T-cell (primary cell): ENCODE measurements at places on chromosomes 7 and 10. TPM values are rescaled to one million over a fixed set of nuclear protein-coding genes. Genes with fewer than 3 reads are reported as not detected.

INA gene
- not detected for total RNA-seq

CD36 gene
- 0.70 TPM for total RNA-seq

GRCh38 chr10:75712242-75712880, 280.9 kb downstream of the LRMDA start:
- no peak for DNase-seq

DNA sequence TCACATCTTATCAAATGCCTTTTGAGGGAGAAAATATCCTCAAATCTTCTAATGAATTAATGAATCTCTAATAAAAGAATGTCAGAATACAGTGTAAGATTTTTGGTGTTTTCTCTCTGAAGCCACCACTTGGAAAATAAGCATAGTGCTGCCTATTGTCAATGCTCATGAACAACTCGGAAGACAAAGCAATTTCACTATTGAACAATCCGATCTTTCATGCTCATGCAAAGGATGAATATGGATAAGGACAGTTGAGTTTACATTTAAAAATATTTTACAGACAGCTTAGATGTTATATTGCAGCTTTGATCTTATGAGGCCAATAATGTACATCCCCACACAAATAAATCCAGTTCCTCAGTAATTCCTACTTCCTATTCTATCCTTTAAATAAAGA, 40.6 kb downstream of the MAGI2 start:
- DNase-seq, result no peak

ZNF425 gene
- total RNA-seq, result 1.9 TPM

HOXA2 gene
- total RNA-seq, result not detected

DNA sequence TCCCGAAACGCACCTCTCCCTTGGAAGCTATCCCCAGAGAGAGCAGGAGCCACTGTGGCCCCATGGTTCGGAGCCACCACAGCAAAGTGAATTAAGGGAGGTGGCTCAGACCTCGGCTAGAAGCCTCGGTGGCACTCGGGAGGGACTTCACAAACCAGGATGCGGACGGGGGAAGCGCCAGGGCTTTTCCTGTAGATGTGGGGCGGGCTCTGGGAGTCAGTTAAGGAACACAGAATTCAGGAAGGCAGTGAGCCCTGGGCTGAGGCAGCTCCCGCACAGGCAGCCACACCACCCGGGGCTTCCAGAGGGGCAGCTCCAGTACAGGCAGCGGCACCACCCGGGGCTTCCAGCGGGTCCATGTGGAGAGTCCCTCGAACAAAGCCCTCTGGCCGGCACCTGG, 42.7 kb upstream of the DPYSL4 start:
- DNase-seq, result no peak

DNA sequence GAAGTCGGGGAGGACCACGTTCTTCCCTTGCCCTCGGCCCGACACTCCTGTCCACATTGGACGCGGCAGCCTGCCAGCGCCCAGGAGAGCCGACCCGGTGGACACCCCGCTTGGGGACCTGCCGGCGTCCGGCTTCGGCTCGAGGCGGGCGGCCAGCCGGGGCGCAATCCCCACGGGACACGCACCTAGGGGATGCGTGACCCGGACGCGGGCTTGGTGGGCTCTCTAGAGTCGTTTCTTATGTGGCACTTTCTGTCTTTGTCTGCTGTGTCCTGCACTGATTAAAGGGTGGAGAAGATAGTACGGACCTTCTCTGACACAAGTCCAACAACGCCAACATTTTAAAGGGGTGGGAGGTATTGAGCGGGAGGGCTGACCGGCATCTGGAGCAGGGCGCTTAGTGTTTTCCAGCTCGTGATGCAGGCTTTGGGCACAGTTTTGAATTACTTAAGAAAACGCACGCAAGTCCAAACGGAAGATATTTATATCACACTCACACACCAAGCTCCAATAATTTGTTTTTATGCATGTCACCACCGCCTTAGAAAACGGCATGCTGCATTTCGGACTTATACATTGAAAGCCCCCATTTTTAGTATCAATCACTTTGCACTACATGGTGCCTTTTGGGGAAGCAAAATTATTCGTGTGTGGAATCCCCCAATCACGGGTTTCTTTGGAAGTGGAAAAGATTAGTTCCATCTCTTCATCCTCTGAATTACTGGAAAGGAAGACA, 3.9 kb upstream of the SPAG6 start:
- no peak for DNase-seq

- DNase-seq, result no peak
These were observed 1.6 kb downstream of the TIAL1 start for GRCh38 chr10:119595134-119595675.

- no peak for DNase-seq
These were observed 1.3 kb downstream of the TRPV6 start for GRCh38 chr7:142884286-142884640.

DNA sequence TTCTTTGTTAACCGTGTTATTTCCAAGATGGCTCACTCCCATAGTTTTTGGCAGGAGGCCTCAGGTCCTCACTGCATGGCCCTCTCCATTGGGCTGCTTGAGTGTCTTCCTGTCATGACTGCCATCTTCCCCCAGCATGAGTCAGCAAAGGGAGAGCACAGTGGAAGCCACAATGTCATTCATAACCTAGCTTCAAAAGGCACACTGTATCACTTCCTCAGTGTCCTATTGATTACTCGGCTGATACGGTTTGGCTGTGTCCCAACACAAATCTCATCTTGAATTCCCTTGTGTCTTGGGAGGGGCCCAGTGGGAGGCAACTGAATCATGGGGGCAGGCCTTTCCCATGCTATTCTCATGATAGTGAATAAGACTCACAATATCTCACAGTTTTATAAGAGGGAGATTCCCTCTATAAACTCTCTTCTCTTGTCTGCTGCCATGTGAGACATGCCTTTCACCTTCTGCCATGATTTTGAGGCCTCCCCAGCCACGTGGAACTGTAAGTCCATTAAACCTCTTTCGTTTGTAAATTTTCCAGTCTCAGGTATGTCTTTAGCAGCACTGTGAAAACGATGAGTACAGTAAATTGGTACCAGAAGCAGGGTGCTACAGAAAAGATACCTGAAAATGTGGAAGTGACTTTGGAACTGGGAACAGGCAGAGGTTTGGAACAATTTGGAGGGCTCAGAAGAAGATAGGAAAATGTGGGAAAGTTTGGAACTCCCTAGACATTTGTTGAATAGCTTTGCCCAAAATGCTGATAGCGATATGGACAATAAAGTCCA, 106.5 kb downstream of the PRLHR start:
- DNase-seq, result no peak

- DNase-seq, result no peak
These were observed 1.5 kb downstream of the MDFIC start for GRCh38 chr7:114923403-114923713.

SPDYE5 gene
- 0.23 TPM for total RNA-seq

GRCh38 chr10:52378124-52378523, 64.0 kb downstream of the DKK1 start:
- DNase-seq, result no peak

- no peak for DNase-seq
These were observed 56.8 kb upstream of the CD36 start for GRCh38 chr7:80581486-80582260.

DNA sequence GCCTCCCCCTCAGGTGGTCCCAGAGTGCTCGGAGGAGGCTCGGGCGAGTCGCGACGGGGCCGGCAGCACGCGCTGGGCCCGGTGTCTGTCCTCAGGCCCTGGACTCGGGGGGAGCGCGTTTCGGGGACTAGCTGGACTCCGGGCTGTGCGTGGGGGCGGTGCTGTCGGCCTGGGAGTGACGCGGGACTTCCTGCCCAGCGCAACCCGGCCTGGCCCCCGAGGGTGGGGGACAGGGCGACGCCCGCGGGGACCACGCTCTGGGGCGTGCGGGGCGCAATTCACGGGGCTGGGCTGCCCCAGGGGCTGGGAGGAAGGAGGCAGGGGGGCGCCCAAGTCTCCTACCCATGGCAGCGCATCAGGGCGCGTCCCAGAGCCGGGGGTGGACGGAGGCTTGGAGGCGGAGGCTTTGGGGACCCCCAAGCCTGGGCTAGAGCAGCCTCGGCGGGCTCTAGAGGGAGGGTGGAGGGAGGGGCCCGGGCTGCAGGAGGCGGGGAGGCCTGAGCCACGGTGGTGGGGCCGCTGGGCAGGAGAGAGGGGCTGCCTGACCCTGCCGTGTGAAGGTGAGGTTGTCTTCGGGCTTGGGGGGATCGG, 2.3 kb upstream of the VENTX start:
- DNase-seq, result no peak

- DNase-seq, result no peak
These were observed 6.5 kb downstream of the CPVL start for GRCh38 chr7:29139796-29140195.

GRCh38 chr7:150998341-150998740, 7.5 kb downstream of the NOS3 start:
- no peak for DNase-seq

- no peak for DNase-seq
These were observed 413.5 kb upstream of the LRRN3 start for GRCh38 chr7:110677405-110677804.

KCND2 gene
- total RNA-seq, result not detected

GRCh38 chr7:108051454-108051853, 48.5 kb upstream of the LAMB1 start:
- no peak for DNase-seq

- no peak for DNase-seq
These were observed 12.6 kb upstream of the NRBF2 start for GRCh38 chr10:63120554-63120953.

AKR1C4 gene
- total RNA-seq, result not detected

UPK3B gene
- total RNA-seq, result 6.0 TPM

DNA sequence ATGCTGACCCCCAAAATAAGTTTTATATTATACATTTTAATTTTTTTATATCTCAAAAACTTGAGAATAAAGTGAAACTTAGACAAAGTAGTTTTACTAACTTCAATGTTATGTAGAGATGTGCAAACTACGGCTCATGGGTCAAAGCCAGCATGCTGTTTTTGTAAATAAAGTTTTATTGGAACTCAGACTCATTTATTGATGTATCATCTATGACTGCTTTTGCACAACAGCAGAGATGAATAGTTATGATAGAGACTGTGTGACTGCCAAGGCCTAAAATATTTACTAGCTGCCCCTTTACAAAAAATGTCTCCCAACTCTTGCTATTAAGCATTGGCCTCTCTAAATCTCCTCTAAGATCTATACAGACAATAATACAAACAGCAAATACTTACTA, 12.4 kb downstream of the MTPN start:
- no peak for DNase-seq

- no peak for DNase-seq
These were observed 22.8 kb downstream of the AKR1C3 start for GRCh38 chr10:5117026-5117425.

DNA sequence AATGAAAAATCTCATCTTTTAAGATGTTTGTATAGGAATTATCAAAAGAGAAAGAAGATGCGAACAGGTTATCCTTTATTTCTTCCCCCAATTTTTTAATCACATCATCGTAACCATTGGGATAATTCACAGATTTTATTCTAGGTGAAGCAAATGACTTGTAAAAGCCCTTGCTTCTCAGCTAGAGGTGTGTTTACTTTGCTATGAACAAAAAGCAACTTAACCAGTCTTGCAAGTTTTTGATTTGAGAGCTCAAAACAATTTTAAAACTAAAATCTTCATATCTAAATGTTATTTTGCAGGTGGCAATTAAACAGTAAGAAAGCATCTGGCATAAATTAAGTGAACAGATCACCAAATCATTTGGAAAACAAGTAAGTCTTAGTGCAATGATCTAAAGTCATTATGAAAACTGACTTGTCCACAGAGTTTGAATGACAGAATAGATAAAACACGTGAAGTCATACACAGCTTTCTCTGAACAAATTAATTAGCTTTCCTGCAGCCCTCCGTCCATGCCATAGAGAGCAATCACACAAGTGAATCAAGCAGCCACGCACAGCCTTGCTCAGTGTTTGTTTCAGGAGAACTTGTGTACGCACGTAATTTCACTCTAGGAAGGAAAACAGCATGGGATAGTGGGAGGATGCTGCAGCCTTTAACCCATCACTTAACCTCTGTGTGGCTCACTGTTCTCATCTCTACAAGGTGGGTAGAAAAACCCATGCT, 85.0 kb upstream of the ZNF800 start:
- no peak for DNase-seq

- DNase-seq, result no peak
These were observed 8.6 kb upstream of the LRRN3 start for GRCh38 chr7:111082351-111082750.

WNT8B gene
- total RNA-seq, result not detected

DNA sequence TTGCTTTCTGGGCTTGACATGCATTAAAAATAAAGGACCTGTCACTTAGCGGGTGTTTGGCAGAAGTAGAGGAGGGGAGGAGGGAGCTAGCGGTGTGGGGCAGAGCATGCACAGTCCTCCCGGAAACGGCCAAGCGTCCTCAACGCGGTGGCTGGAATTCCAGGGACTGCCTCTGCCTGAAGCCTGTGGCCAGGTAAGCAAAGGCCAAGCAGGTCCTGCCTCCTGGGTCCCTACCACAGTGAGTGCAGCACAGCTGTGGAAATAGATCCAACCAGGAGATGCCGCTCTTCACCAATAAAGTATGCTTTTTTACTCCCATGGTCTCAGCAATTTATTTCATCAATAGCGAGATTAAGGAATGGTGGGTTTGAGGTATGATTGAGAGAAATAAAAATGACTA, 323.4 kb downstream of the WDR37 start:
- DNase-seq, result no peak

DNA sequence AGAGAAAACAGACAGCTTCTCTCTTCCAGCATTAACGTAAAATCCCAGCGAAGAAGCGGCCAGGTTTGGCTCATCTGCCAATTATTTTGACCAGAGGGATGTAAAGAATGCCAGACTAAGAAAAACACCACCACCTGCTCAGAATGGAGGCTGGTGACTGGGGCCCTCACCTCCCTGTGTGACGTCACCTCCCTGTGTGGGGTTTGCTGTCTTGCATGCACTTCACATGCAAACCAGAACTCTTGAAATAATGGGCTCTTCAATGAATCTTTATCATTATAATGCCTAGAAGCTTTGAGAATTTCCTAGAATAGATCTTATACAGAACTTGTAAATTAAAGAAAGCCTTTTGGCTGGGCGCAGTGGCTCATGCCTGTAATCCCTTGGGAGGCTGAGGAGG, 101.8 kb upstream of the WAC start:
- no peak for DNase-seq

DNA sequence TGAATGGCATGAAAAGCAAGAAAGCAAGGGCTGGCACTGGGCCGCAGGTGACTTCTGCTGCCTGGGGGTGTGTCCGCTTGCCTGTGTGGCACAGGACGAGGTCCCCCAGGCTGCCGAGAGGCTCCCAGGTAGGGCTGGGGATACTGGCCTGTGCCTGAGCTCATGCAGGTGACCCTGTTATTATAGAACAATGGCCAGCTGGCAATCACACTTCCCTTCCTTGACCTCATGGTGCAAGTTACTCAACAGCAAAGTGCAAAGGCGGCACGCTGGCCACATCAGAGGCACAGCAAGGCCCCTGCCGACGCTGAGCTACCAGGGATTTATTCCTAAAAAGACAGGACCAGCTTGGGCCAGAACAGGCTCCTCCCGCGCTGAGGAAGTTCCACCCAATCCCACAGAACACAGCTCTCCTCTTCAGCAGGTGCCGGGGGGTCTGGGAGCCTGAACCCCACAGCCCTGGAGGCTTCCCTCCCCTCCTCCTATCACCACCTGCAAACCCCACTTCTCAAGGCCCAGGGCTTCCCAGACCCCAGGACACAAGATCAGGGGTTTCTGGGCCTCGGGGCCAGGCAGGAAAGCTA, 1.4 kb upstream of the ADAM8 start:
- DNase-seq, result no peak

SERPINE1 gene
- 0.47 TPM for total RNA-seq

- DNase-seq, result no peak
These were observed 84.5 kb upstream of the SVIL start for GRCh38 chr10:29719281-29719675.

AMPH gene
- not detected for total RNA-seq
